ENCODE measurements at places on chromosomes 2 and 18. TPM values are rescaled to one million over a fixed set of nuclear protein-coding genes. Genes with fewer than 3 reads are reported as not detected.

Gene BUB1
- total RNA-seq = 18.8 TPM

Gene PDE11A
- total RNA-seq = 0.22 TPM

Gene PRKAG3
- total RNA-seq = 0.11 TPM

Gene ATP6V1C2
- total RNA-seq = not detected

Gene ANKRD30BL
- not detected for total RNA-seq

Gene FAM110C
- not detected for total RNA-seq

Gene POTEI
- not detected for total RNA-seq

Gene FLACC1
- 2.9 TPM for total RNA-seq

Gene ZNF804A
- 0.11 TPM for total RNA-seq

Gene ACAA2
- 81.9 TPM for total RNA-seq

Gene ZNF385B
- 13.5 TPM for total RNA-seq

Gene ECEL1
- not detected for total RNA-seq

Gene SH3RF3
- 10.8 TPM for total RNA-seq

Gene CHRNG
- total RNA-seq = not detected

Gene C2orf78
- total RNA-seq = not detected

Gene CCDC102B
- total RNA-seq = 1.3 TPM

Gene CRYGD
- not detected for total RNA-seq

Gene SIX3
- not detected for total RNA-seq

Gene OR6B2
- not detected for total RNA-seq

Gene PSMA8
- not detected for total RNA-seq

Gene GNAL
- total RNA-seq = 7.1 TPM

Gene CFC1
- total RNA-seq = not detected

Gene EFHD1
- total RNA-seq = 1.3 TPM

Gene PROKR1
- 0.11 TPM for total RNA-seq

Gene AFF3
- total RNA-seq = 6.1 TPM

Gene ERFE
- 3.7 TPM for total RNA-seq

Gene ALKAL2
- total RNA-seq = 0.22 TPM

Gene PLGLB2
- 2.6 TPM for total RNA-seq

Gene KIF3C
- 8.1 TPM for total RNA-seq

Gene GPR39
- 1.3 TPM for total RNA-seq

Gene C2orf81
- total RNA-seq = 1.7 TPM

Gene CCDC68
- 1.3 TPM for total RNA-seq

Gene CYP26B1
- total RNA-seq = 0.52 TPM

Gene ASB18
- total RNA-seq = not detected

Gene ATOH8
- 67.2 TPM for total RNA-seq

Gene SPATA3
- total RNA-seq = not detected

Gene PIEZO2
- total RNA-seq = 268 TPM

Gene ZNF396
- total RNA-seq = 4.5 TPM

Gene FAM237A
- total RNA-seq = not detected

Gene PSD4
- total RNA-seq = 4.2 TPM

Gene NMS
- total RNA-seq = not detected

Gene GALNT14
- 0.86 TPM for total RNA-seq
